Tibial nerve (tissue), 4 donors: ENCODE measurements at places on chromosomes 16 and 17. TPM values are rescaled to one million over a fixed set of nuclear protein-coding genes. Genes with fewer than 3 reads are reported as not detected.

Gene CRHR1
- total RNA-seq = not detected

Gene C16orf46
- not detected for total RNA-seq

DNA sequence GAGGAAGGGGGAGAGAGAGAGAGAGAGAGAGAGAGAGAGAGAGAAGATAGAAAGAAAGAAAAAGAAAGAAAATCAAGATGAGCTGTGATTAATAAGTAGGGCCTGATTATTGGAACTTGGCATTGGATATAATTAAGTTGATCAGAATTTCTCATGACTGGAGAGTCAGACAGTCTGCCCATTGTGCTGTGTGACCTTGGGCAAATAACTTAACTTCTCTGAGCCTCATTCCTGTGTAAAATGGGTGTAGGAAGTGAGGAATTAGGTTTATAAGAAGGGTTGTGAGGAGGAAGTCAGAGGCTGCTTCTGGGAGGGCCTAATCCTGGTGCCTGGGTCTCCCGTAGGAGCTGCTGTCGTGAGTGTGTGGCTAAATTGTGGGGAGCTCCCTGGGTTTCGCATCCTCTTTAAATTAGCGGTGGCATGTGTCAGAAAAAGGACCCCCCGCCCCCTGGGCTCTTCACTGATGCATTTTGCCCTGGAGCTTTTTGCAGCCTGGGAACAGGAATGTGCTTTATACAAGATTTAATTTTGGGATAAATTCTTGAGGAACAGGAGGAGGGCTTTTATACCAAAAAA, 76.0 kb downstream of the CMIP start:
- no peak for DNase-seq

DNA sequence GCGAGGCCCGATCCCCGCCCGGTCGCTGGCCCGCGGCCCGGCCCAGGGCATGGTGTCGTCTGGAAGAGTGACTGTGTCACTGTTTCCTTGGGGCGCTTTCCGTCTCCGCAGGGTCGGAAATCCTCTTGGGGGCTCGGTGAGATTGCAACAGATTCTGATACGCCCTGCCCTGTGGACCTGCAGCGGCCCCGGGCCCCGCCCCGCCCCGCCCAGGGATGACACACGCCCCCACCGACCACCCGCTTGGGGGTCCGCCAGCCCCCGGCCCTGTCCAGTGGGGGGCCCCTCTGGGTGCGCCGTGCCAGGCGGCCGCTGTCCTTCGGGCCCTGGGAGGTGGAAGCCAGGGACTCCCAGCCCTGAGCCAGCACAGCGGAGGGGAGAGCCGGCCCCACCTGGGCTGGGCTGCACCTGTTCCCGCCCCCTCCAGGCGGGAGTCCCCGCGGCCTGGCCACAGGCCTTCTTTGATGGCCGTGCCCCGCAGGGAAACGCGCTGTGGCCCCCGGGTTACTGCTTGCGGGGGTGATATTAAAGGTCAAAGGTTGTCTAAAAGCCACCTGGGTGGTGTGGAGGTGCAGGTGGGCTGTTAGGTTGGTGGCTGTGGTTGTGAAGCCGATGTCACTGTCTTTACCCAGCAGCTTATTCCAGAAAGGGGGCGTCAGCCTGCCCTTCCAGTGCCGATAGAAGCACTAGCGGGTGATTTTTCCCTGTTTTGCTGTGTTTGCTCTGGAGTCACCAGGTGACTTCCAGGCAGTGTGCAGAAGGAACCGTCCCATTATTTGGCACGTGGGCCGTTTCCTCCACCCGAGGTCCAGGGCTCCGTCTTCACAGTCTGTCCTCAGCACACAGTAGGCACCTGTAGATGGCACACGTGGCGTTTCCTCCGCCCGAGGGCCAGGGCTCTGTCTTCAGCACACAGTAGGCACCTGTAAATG, 752 bp downstream of the TBC1D24 start:
- DNase-seq = no peak

- no peak for DNase-seq
Measured at GRCh38 chr17:48510761-48511604, 19.8 kb downstream of the HOXB1 start.

GRCh38 chr16:57956924-57957672, 13.8 kb downstream of the CNGB1 start:
- DNase-seq = no peak

- DNase-seq = no peak
Measured at GRCh38 chr17:62824290-62825131, 16.4 kb upstream of the MARCHF10 start.

DNA sequence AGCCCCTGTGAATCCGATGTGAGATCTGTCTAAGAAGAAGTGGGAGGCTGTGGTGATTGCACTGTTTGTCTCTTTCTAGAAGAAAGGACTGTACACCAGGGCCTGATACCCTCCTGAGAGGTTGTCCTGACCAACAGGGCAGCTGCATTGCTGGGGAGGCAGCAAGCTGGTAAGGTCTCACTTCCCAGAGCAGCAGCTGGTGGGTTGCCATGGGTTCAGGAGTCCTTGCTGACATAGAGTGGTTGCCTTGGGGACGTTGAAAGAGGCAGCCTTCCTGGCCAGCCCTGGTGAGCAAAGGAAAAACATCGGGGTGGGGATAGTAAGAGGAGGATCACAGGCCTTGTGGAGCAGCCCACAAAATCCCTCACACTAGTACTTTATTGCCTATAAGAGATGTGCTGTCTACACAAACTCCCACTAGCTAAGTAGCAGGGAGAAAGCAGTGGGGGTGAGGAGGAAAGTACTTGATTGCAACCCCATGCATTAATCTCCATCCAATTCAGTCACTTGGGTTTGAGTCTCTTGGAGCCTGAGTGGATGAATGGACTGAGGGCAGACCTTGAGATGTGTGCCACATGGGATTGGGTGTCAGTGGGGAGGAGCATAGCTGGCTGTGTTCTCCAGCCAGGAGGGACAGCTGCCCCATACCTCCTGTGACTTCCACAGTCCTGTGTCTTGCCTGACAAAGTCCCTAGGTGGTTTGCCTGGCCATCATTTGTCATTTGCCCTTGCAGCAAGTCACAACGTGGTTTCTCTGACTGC, 143.8 kb upstream of the RPL38 start:
- no peak for DNase-seq

DNA sequence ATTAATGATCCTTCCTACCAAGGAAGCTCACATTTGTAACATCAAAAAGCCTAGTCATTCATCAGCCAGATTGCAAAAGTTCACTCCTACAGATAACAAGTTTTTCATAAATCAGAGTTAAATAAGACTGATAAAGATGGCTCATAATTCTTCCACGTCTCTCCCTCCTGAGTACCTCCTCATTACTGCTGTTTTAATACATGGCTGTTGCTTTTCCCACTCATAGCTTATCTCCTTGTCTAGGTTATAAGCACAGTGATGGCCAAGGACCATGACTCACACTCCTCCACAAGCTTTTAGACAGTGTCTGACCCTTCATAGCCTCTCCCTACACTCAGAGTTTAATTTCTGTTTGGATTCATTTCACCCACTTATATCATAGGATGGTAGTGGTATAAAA, 100.9 kb upstream of the MON1B start:
- DNase-seq = no peak
